Hematopoietic multipotent progenitor cell treated with erythropoietin and hydrocortisone succinate and interleukin-3 and kit ligand, for 8 days (in vitro differentiated cells): ENCODE measurements at places on chromosomes 3 and 15.

DNA sequence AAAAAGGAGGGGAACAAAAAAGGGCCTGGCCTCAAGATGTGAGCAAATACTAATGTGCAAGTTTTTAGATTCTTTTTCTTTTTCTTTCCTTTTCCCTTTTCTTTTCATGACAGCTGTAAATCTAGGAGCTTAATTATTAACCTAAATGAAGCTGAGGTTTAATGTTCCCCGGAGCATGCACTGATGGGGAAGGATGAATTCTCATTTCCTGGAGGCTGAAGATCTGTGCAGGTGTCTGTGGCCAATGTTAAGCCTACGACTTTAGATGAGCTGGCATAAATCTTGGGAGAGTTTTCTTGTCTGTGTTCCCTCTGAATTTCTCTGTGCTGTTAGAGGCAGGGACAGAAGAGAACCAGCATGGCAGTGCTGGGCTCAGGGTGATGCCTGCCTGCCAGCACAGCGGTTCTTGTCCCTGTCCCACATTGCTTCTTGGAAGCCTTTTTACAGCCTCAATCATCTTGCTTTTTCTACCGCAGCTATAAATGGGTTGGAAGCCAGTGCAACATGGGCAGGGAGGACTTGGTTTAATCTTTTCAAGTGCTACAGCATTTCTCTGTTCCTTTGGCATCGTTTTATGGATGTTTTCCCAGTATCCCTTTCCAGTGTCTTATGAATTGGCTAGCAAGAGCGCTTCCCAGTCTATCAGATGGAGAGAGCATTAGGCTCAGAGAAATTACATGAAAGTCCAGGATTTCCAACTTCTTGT lies 119.1 kb downstream of the ATG7 start:
- DNase-seq: no peak

DNA sequence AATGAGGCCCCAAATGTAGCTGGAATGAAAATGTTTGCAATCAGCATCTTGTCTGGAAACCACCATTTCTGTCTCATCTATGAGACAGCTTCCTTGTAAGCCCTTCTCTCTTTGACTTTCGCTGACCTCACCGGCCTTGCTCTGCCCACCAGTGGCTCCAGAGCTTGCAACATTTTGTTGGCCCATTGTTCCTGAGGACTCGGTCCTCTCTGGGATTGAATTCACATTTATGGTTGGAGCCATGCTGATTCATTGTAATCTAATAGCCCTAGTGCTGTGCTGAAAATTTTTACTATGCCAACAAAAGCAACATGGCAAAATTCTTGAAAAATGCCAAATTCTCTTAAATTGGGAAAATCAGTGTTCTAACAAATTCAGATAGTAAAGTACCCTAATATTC lies 37.2 kb downstream of the ABHD5 start:
- no peak for DNase-seq

DNA sequence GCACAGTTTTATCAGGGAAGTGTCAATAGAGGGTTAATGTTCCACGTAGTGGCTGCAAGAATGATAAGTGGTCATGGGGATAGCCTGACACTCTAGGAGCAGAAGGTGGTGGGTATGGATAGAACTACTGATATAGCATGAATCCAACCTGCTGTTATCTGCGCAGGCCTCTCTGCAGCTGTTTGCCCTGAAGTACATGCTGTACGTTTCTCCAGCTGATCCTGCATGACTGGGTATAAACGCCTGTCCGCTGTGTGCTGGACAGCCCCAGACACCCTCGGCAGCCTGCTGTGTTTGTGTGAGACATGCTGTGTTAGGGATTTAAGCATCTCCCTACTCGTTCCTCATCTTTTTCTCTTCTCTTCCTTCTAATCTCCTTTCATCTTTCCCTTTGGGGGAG lies 87.1 kb downstream of the LPP start:
- peak; percentile 90 for DNase-seq

GRCh38 chr3:113559009-113559408 lies 26.7 kb downstream of the SIDT1 start:
- DNase-seq: no peak

GRCh38 chr15:98113327-98113726 lies 152.8 kb downstream of the ARRDC4 start:
- no peak for DNase-seq

- DNase-seq: no peak
These were observed 2.7 kb upstream of the SELENOS start for GRCh38 chr15:101280007-101280406.

- no peak for DNase-seq
These were observed 15.2 kb downstream of the MCM2 start for GRCh38 chr3:127613406-127613805.

DNA sequence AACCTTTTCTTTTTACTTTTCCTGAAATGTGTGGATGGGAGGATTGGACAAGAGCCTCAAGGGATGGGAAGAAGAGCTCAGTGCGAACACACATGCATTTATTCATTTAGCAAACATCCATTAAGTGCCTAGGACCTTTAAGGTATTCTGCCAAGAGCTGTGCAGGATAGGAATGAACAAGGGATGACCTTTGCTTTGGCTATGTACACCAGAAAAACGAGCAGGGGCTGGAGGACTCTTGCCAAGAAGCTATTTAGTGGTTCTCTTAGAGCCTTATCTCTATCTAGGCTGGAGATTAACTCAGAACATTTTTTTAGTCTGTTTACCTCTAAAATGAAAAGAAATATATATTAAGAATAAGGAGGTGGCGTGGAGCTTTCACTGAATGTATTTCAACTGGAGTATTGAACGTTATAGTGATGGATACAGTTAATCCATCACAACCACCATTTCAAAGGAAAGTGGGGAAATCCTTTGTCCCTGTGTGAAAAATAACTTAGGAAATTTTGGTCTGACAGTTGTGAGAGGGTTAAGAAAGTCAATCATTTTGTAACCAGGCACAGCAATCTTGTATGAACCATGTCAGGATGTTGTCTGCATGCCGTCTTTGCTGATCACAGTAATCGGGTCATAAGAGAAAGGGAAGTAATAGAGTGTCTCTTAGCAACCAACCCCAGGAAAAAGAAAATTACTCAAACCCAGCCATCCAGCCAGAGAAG lies 279.0 kb downstream of the LPP start:
- no peak for DNase-seq

DNA sequence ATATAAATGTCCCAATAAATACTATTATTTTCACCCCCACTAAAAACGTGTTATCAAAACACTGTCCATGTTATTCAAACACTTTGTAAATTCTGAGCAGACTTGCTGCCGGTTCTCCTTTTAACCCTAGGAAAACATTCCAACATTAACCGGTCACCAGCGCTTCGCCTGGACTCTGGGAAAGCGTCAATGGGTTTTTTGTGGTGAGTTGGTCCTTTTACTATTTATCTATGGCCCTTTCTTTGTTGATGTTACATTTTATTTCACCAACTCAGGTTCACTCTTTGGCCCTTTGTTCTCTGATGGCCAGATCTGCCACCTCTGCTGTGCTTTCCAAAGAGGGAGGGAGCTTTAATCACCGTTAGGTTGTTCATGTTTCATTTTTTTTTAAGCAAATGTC lies 4.1 kb upstream of the EOMES start:
- DNase-seq: no peak

GRCh38 chr3:127104586-127104985 lies 88.3 kb upstream of the PRR23E start:
- DNase-seq: no peak

DNA sequence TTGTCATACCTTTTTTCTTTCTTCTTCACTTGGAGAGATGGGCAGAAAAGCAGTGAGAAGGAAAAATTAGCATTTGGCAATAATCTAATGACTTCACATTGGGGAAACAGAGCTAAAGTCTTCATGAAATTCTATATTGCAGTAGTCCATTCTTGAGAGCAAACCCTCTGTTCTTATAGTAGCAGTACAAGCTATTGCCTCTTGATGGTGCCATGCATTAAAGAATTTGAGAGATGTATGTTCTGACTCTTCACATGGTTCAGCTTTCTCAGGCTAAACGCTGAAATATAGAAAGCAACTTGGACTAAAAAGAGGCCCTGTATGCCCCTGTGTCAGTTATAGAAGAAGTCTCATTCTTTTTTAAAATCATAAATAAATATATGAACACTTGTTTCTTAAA lies 36.0 kb downstream of the PHLDB2 start:
- peak; percentile 47 for DNase-seq

GRCh38 chr3:53744351-53744750 lies 101.9 kb downstream of the CHDH start:
- no peak for DNase-seq
